ENCODE measurements at places on chromosomes 2 and 18.

DNA sequence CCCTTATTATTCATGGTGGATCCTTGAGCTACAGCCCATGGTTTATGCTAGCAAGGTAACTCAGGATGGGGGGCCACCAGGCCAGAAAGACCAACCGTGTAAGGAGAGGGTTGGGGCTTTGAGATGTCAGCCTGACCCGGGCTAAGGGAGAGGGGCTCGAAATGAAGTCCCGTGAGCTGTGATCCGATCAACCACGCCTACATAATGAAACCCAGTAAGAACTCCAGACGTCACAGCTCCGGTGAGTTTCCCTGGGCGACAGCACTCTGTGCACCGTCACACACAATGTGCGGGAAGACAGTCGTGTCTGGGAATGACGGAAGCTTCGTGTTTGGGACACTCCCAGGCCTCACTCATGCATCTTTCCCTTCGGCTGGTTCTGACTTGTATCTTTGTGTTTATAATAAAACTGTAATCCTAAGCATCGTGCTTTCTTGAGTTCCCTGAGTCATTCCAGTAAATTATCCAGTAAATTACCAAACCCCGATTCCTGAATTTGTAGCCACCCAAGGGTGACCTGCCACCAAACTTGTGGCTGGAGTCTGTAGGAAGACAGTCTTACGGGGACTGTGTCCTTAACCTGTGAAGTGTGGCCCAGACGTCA, 44.2 kb downstream of the CYP27C1 start:
- peak; percentile 67 for DNase-seq

- DNase-seq = no peak
These were observed 6.5 kb upstream of the NT5DC4 start for GRCh38 chr2:112714331-112714730.

DNA sequence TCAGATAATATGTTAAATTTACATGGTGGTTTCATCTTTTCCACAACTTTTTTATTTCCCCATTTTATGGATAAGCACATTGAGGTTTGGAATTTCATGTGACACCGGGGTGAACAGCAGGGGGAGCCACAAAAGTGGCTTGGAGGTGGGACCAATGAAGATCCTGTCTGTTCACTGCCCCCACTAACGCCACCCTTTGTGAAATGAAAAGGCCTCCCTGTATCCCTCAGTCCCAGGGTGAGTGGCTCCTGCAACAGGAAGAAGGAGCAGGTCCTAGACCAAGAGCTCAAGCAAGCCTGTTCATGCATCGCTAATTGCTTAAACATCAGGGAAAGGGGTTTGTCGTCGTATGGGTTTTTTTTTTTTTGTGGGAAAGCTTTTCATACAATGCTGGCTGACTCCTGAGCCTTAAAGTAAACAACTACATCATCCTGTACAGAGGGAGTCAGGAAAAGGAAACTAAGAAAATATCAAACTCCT, 267.8 kb upstream of the EPAS1 start:
- peak; percentile 15 for DNase-seq

DNA sequence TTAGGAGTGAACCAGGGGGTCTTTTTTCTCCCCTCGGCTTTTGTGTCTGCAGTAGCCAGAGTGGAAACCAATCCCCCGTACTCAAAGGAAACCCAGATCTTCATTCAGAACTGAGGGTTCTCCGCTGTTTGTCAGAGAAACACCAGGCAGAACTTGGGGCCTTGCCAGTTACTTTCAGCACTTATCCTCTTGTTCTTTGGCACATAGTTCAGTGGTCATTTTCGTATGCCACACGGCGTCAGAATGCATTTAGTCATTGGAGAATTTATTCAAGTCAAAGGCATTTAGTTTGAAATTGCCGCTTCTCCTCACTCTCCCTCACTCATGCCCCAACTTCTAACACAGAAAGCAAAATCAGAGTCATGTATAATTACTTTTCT, 102.9 kb downstream of the CABLES1 start:
- DNase-seq = peak; percentile 92

DNA sequence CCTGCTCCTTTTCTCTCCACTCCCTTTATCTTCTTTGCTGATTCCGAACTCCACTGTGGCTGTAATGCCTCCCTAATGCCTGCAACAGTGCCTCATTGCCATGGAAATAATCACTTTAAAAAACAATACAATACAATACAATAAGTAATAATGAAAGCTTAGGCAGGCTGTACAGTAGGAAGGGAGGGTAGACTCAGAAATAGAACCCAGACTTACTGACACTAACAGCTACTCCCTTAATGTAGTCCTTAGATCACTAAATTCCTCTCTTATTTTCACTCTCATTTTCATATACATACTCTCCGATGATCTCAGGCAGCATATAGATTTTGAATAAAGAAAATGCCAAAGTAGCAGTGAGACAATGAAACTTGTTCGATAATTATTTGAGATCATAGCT, 70.2 kb downstream of the DLGAP1 start:
- DNase-seq = no peak

DNA sequence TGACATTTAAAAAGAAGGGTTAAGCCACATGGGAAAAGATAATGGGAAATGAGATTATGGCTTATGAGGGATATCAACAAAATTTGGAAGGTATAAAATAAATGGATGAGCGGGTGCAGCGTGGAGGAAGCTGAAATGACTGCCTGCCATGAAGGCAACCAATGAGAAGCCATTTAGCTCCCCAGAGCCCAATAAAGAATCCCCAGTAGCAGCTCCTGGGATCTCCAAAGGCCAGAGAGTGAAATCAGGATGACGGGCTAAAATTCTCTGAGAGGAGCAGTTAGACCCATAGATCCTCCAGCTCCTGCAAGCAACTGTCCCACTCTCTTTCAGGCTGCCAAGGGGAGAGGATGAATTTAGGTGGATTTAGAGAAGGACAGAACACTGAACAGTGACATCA, 12.9 kb upstream of the MAPRE3 start:
- DNase-seq = no peak

- no peak for DNase-seq
These were observed 675.3 kb downstream of the TMEM182 start for GRCh38 chr2:103437161-103437560.

- DNase-seq = no peak
These were observed 16.4 kb upstream of the NMS start for GRCh38 chr2:100453853-100454252.

DNA sequence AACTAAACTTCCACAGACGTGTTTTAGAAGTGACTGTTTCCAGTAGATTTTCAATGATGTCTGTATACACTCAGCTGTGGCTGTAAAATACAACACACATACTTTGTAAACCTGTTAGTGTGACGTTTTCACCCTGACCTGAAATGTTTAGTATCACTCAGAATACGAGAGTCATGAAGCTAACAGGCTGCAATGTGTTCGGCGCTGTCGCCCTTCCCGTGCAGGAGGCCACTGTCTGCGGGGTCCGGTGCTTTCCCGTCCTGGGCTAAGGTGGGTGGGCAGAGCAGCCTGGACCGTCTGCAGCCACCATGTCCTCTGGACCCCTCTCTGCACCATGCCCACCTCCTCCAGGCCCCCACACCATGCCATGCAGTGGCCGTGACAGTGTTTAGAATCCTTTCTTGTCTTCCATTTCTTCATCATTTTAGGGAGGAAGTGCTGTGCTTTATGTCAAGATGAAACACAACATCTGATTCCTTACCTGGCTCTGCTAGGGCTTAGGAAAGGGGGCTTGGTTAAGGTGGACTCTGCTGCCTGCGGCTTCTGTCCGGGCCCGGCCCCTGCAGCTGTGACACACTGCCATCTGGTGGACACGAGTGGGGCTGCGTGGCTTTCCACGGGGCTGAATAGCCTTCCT, 53.8 kb upstream of the RBM44 start:
- peak; percentile 52 for DNase-seq

DNA sequence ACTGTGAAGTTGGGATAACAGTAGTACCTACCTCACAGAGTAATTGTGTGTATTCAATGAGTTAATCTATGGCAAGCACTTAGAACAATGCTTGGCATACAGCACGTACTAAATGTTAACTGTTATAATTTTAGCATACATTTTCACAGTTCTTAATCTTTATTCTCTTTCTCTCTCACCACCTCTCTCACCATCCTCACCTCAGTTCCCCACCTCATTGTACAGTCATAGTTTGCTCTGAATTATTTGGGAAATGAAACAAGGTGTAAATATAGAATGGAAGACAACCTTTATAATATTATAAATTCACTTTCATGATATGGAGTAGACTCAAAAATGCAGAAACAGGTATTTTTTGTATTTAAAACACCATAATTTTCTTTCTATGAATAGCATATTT, 40.0 kb upstream of the DNAH7 start:
- no peak for DNase-seq

DNA sequence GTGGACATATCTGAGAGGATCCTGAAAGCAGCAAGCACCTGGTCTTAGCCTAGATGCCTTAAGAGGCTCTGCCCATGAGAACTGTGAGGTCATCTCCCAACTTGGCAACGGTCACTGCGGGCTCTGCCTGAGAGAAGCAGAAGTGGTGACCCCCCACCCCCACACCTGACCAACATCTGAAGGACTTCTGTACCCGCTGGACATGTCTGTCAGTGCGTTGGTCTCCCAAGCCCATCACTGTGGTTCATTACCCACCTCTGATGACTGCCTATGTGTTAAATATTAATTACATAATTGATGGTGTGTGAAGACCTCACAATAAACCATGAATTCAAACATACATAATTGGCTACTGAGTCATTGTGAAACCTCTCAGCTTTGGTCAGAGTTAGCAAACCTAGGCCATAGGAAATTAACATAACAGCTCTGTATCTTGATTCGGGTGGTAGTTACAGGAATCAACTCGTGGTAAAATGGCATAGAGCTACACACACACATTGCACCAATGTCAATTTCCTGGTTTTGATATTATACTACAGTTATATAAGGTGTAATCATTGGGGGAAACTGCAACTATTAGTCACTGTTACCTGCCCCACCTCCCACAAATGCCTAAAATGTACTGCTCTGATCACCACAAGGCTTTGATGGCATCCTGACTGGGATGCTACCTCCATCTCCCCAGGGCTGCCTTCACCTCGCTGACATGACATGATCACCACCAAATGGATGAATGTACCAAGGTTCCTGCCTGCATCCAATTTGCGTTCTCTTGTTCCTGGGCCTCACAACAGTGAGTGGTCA, 4.3 kb upstream of the GALNT1 start:
- no peak for DNase-seq

GRCh38 chr18:8615397-8616027, 6.3 kb downstream of the RAB12 start:
- peak; percentile 95 for DNase-seq

GRCh38 chr2:148888986-148889385, 14.0 kb downstream of the KIF5C start:
- DNase-seq = no peak

DNA sequence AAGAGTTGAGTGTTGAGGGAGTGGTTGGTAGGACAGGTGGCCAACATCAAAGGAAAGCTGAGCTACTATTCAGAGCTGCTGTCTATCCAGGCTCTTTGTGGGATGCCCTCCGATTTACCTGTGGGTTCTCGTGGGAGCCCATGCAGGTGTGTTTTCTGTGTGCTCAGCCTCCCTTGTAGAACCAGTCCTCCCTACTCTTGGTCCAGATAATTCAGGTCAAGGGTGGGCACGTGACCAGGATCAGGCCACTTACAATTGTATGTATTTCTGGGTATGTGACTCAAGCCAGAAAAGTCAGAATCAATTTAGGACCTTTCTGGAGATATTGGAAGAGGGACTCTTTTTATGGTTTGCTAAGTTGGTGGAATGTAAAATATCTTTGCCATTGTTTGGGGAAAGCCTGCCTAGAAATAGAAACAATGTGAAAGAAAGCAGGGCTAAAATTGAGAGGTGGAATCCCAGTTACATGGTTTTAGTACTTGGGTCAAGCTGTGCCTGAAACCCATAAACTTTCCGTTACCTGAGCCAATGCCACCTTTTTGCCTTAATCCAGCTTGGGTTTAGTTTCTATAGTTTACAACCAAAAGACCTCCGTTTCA, 93.2 kb downstream of the PDCL3 start:
- no peak for DNase-seq

GRCh38 chr18:79246309-79247108, 149.2 kb upstream of the NFATC1 start:
- DNase-seq = peak; percentile 77

DNA sequence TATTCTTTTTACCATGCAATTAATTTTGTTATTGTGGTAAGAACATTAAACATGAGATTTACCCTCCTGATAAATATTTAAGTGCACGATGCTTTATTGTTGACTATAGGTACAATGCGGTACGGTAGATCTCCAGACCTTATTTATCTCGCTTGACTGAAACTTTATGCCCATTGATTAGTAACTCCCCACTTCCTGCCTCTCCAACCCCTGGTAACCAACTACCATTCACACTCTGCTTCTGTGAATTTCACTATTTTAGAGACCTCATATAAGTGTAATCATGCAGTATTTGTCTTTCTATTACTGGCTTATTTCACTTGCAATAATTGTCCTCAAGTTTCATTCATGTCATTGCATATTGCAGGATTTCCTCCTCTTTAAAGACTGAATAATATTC, 195.7 kb upstream of the ID2 start:
- DNase-seq = no peak

DNA sequence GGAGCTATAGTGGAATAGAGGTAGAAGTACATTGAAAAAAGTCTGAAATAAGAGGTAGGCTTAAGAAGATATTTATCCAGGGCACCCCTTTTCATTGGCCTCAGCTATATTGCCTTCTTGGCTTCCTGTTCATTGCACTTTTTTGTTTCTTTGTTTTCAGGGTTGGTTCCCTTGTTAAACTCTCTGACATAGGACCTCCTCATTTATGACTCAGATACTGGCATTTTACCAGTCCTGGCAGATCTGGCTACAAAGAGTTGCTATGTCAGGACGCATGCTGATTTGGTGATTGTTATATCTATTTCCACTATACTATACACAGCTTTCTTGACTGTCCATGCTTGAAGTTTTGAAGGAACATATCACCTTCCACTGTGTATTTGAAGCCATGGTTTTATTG, 60.0 kb downstream of the GCA start:
- DNase-seq = peak; percentile 69

DNA sequence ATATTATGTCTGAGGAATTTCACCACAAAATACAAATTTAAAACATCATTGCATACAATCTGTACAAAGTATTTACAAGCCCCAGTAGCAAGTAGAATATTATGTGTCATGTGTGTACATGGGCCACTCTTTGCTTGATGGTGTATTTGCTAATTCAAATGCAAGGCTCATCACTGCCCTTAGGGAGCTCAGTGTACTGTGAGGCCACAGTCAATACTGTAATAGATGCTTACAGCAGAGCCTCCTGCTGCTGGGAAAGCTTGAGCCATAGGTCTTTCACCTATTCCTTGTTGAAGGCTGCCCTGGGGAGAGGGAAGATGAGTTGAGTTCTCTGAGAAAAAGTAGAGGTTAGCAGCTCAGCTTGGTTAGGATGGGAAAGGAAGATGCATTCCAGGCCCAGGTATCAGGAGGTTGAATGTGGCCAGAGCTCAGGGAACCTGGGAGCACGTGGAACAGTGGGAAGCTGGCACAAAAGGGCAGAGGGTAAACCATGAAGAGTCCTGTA, 189.6 kb downstream of the LRP1B start:
- no peak for DNase-seq
